ENCODE measurements at places on chromosomes 5 and 9.

DNA sequence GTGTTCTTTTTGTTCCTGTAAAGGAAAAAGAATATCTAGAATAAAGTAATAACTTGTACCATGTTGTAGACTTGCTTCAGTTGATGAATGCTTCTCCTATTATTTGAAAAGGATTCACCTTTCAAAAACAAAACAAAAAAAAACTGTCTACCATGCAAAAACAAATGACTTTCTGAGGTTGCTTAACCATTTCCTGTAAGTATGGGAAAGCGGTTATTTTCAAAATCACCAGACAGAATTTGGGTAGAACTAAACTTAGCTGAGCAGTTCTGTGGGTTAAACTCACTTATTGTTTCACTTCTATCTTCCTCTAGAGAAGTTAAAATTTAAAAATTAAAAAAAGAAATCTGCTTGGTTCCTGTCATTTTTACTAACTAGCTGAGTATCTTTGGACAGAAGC is 25.2 kb downstream of the LNPEP start:
- DNase-seq = no peak

GRCh38 chr5:124923131-124923530 is 176.7 kb upstream of the ZNF608 start:
- DNase-seq = no peak

DNA sequence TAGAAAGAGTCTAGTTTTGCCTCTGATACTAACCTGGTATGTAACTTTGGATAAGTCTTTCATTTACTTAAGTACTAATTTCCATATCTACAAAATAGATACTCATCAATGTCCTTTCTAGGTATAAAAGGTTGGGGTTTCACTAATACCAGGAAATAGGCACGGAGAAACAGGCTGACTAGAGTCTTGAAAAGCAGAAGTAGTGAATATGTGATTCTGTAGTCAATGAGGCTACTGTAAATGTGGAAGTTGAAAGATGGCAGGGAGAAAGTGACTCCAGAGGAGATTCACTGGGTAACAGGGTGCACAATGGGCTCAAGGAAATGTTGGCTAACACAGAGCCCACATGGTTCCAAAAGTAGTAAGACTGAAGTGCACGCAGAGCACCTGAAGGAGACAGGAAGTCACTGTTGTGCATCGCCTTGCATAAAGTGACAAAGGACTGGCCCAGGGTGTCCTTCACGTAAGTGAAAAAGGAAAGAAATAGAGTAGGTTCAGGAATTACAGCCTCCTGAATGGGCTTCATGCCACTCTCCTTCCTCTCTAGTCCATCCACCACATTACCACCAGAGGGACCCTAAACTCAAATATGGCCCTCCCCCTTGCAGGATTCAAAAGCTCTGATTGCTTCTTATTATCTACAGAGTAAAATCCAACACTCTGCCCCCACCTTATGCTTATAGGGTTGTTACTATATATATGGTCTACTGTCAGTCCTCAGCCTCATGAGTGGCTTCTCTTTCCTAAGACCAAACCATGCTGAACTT is 288.0 kb upstream of the SMARCA2 start:
- DNase-seq = no peak

DNA sequence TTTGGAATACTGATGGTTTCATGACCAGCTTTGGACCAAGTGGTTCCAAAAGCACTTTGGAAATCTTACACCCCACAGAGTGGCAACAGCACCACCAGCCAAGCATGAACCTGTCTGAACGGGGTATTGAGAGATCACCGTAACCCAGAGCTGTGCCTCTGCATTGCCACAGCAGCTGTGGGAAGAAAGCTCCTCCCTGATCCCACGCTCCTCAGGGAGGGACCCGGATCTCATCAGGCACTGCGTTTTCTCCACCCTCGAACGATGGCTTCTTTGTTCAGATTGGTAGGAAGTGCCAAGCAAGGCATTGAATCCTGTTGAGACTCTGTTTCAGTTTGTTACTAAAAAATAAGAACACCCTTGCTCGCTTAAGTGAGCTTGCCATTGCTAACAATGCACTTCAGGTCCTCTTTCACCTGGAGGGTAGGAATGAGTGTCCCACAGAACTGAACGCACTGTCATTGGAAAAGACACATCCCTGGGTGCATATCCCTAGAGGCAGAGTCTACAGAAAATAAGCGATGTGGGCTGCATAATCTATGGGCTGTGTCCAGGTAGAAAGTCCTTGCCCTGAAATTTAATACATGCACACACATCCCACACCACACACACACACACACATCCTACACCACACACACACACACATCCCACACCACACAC is 118.0 kb upstream of the ICE1 start:
- DNase-seq = no peak

GRCh38 chr5:116766470-116766947 is 191.9 kb upstream of the SEMA6A start:
- DNase-seq = no peak

DNA sequence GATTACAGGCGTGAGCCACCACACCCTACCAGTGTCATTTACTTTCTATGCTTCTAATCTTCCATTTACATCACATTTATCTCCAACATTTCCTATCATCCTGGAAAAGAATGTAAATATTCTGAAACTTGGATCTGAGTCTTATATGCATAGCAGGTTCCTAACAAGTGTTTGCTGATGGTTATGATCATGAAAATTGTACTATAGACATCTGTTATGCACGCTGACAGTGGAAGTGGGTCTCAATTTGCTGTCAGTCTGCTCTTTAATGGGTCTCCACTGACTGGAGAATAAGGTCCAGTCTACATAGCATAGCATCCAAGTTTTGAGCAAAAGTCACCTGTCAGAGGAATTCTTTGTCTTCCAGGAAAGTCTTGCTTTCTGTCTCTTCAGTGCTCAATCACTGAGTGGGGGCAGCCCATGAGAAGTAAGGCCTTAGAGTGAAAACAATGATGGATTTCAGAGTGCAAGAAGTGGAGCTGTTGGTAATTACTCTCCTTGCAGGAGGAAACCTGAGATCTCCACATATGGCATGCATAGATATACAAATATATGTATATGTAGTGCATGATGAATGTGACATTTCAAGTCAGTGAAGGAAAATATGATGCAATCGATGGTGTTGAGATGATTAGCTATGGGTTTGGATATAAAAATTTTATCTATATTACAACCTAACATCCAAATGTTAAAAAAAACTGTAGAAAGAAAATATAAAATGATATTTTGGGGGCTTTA is 29.2 kb upstream of the MSANTD3 start:
- DNase-seq = no peak

- DNase-seq = no peak
Measured at GRCh38 chr5:42837601-42838000, 25.9 kb upstream of the SELENOP start.

- no peak for DNase-seq
Measured at GRCh38 chr5:167378894-167379723, 912.3 kb upstream of the WWC1 start.

DNA sequence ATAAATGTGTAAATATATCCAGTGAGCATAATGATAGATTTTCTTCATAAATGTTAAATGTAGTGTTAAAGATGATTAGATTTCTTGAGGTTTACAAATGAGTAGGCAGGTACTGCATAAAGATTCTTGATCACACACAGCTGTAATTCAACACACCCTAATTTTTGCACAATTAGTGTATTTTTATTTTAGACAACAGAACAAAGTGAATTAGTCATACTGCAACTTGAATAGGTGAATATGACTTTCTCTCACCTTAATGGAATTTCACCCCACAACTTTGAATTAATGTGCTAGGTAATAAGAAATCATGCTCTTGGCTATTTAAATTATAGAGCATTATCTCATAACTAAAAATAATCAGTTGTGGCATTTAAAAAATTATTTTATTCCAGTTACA is 795.7 kb upstream of the ACO1 start:
- DNase-seq = no peak

DNA sequence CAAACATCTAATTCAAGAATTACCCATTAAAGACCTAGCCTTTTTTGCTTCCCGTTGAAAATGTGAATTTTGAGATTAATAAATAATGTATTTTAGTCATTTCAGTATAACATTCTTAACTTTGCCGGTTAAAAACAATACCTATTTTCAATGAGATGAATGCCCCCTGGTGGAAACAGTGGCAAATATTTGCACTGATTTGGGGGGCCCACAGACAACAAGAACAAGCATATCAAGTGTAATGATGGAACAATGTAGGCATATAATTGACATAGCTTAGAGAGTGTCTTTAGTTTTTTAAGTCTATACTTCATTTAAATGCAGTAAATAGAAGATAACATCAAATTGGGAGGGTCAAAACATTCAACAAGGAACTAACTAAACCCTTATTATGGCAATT is 111.9 kb downstream of the NTRK2 start:
- DNase-seq = no peak

- DNase-seq = no peak
Measured at GRCh38 chr5:158838781-158839180, 260.9 kb downstream of the EBF1 start.
